ENCODE measurements at places on chromosomes 7 and 10. TPM values are rescaled to one million over a fixed set of nuclear protein-coding genes. Genes with fewer than 3 reads are reported as not detected.

CHCHD2 gene
- total RNA-seq: 407 TPM

MAP3K8 gene
- 13.1 TPM for total RNA-seq

C10orf53 gene
- total RNA-seq: not detected

MGMT gene
- 17.6 TPM for total RNA-seq

DNAJC12 gene
- 0.79 TPM for total RNA-seq

TMEM236 gene
- total RNA-seq: 0.04 TPM

TRIM4 gene
- total RNA-seq: 33.5 TPM

EBLN1 gene
- total RNA-seq: not detected

- H3K4me1 ChIP-seq: no peaks in the 10 kb centered on the region
- H3K27ac ChIP-seq: no peak overlapping the region
- H3K4me3 ChIP-seq: no peak overlapping the region
- H3K36me3 ChIP-seq: no peaks in the 10 kb centered on the region
- H3K27me3 ChIP-seq: peaks cover 8% of the 10 kb centered on the region
Measured at GRCh38 chr10:95987685-95988426, 55.5 kb upstream of the CCNJ start.

DNA sequence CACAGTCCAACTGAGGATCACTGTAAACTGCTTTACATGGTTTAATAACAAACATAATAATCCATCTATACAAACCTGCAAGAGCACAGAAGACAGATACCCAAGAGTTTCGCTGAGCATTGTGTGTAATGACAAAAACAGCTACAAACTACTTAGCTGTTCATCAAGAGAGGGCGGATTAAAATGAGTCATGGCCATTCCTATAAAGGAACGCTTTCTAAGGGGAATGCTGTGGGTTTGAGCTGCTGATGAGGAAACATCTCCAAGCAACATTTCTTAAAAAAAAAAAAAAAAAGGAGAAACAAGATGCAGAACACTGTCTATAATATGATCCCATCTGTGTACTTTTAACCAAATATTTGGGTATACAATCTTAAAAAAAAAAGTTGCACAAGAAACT lies 33.8 kb downstream of the VOPP1 start:
- no peak for DNase-seq
- peaks cover 23% of the 10 kb centered on the region for H3K36me3 ChIP-seq
- H3K27ac ChIP-seq: no peak overlapping the region
- peaks cover 64% of the 10 kb centered on the region for H3K4me1 ChIP-seq

GRCh38 chr7:6306471-6306870 lies 34.0 kb upstream of the CYTH3 start:
- no peaks in the 10 kb centered on the region for H3K27me3 ChIP-seq
- no peak overlapping the region for H3K27ac ChIP-seq
- DNase-seq: no peak

GRCh38 chr10:83994325-83994724 lies 145.0 kb upstream of the GHITM start:
- no peak overlapping the region for H3K4me3 ChIP-seq
- no peaks in the 10 kb centered on the region for H3K36me3 ChIP-seq
- H3K4me1 ChIP-seq: peaks cover 6% of the 10 kb centered on the region

DNA sequence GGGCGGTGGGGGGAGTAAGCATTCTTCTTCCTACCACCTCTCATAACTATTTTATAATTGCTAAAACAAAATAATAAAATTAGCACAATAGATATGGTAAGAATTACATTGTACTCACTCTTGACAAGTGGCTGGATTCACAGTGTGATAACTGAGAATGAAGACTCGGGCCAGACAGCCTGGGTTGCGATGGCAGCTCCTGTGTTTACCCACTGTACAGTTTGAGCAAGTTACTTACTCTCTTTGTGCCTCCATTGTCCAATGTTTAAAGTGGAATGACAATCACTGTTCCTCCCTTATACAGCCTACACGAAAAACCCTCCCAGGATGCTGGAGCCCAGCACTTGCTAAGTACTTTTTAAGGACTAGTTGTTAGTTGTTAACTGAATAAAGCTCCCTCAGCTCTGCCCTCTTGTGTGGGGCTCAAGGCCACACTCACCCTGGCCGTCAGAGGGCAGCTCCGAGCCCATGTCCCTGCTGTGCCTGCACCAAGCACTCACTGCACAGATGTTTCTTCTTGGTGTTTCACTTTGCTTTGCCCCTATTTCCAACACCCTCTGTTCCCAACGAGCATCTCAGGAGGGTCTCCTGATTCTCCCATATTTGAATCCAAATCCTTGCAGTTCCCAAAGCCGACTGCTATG lies 56.4 kb upstream of the NPS start:
- no peaks in the 10 kb centered on the region for H3K27me3 ChIP-seq
- H3K36me3 ChIP-seq: no peaks in the 10 kb centered on the region
- no peak overlapping the region for H3K27ac ChIP-seq
- no peak for DNase-seq

DNA sequence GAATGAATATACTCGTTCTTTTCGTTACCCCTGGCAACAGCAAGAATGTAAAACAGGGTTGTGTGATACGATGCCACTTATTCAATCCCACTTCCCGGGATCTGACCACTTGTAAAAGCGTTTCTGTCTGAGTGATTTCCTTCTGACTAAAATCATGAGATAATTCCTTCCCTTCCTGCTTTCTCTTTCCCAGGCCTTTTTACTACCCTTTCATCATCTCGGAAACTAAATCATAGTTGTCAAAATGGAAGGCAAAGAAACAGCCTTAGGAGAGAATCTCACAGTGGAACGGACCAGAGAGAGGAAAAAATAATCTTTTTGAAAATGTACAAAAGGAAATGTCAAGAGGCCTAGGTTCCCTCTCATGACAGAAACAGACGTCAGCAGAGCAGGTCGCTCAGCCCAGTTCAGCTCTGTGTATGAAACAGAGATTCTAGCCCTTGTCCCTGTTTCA lies 29.8 kb downstream of the DIP2C start:
- no peak overlapping the region for H3K27ac ChIP-seq
- no peak for DNase-seq
- no peak overlapping the region for H3K4me3 ChIP-seq
- H3K4me1 ChIP-seq: peaks cover 6% of the 10 kb centered on the region

GRCh38 chr10:47294057-47294456 lies 5.9 kb upstream of the GDF10 start:
- no peaks in the 10 kb centered on the region for H3K4me1 ChIP-seq
- H3K4me3 ChIP-seq: no peak overlapping the region
- DNase-seq: no peak
- peaks cover 18% of the 10 kb centered on the region for H3K27me3 ChIP-seq
- H3K27ac ChIP-seq: no peak overlapping the region

- H3K4me1 ChIP-seq: peaks cover 26% of the 10 kb centered on the region
- no peaks in the 10 kb centered on the region for H3K36me3 ChIP-seq
- H3K27ac ChIP-seq: no peak overlapping the region
- DNase-seq: no peak
Measured at GRCh38 chr7:134714470-134715205, 64.8 kb upstream of the CALD1 start.

- H3K36me3 ChIP-seq: no peaks in the 10 kb centered on the region
- H3K4me3 ChIP-seq: no peak overlapping the region
- H3K4me1 ChIP-seq: no peaks in the 10 kb centered on the region
- H3K27me3 ChIP-seq: peaks cover 5% of the 10 kb centered on the region
Measured at GRCh38 chr10:77742172-77742571, 104.6 kb upstream of the KCNMA1 start.

- no peaks in the 10 kb centered on the region for H3K4me1 ChIP-seq
- no peak overlapping the region for H3K27ac ChIP-seq
- no peaks in the 10 kb centered on the region for H3K36me3 ChIP-seq
- no peaks in the 10 kb centered on the region for H3K27me3 ChIP-seq
- no peak overlapping the region for H3K4me3 ChIP-seq
- DNase-seq: no peak
Measured at GRCh38 chr10:127441350-127442219, 107.5 kb upstream of the NPS start.

DNA sequence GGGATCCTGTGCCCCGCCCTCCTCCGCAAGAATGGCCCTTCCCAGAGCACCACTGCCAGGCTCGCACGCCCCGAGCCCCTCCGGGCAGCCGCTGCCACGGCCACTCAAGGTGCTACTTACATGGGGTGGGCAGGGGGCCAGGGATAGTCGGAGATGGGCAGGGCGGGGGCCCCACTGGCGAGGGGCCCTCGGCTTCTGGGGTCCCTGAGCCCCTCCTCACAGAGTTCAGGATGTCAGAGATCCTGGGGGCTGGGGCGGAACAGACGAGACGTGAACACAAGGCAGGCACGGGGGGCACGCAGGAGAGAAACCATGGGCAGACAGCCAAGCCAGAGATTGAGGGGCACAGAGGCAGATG lies 25.6 kb downstream of the YKT6 start:
- H3K27me3 ChIP-seq: no peaks in the 10 kb centered on the region
- H3K36me3 ChIP-seq: no peaks in the 10 kb centered on the region
- DNase-seq: no peak
- H3K4me3 ChIP-seq: no peak overlapping the region

DNA sequence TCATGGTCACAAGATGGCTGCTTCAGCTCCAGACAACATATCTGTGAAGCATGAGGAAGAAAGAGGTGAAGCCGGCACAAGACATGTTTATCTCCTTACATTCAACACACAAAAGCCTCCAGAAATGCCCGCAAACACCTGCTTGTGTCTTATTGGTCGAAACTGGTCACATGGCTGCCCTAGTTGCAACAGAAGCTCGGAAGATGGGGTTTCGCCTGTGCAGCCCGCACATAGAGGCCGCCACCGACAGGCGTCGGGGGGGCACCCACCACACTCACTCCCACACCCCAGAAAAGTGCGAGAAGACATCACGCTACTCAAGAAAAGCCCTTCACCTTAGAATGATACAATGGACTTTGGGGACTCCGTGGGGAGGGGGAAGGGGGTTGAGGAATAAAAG lies 63.0 kb upstream of the MGMT start:
- H3K27ac ChIP-seq: no peak overlapping the region
- no peak overlapping the region for H3K4me3 ChIP-seq
- H3K4me1 ChIP-seq: no peaks in the 10 kb centered on the region
- H3K27me3 ChIP-seq: peaks cover 1% of the 10 kb centered on the region
- H3K36me3 ChIP-seq: no peaks in the 10 kb centered on the region

GRCh38 chr10:79905322-79906314 lies 43.3 kb downstream of the SFTPD start:
- no peak overlapping the region for H3K27ac ChIP-seq
- H3K27me3 ChIP-seq: peaks cover 66% of the 10 kb centered on the region

- no peak for DNase-seq
- no peak overlapping the region for H3K4me3 ChIP-seq
- peaks cover 9% of the 10 kb centered on the region for H3K27me3 ChIP-seq
- no peaks in the 10 kb centered on the region for H3K4me1 ChIP-seq
- no peak overlapping the region for H3K27ac ChIP-seq
Measured at GRCh38 chr7:132065989-132066603, 509.7 kb upstream of the PODXL start.

All from activated CD4-positive, alpha-beta T cell treated with anti-CD3 and anti-CD28 coated beads, Interleukin-2, amount 10 ng/mL, durations not matched to agents 7 days and 5 days (primary cell).